A549 treated with CORT108297 at 1 μM for 4 hours (cell line): ENCODE measurements at places on chromosomes 11 and 22. TPM values are rescaled to one million over a fixed set of nuclear protein-coding genes. Genes with fewer than 3 reads are reported as not detected.

The FZD4 gene
- total RNA-seq = 1.0 to 1.3 TPM (median 1.2 TPM) in 5 replicates

The CEND1 gene
- 1.4 to 2.7 TPM (median 2.0 TPM) in 5 replicates for total RNA-seq

The TRPM5 gene
- not detected in 5 replicates for total RNA-seq

The SF3B2 gene
- 166 to 184 TPM (median 170 TPM) in 5 replicates for total RNA-seq

The FJX1 gene
- total RNA-seq = 30.2 to 43.8 TPM (median 40.0 TPM) in 5 replicates
